ENCODE measurements at places on chromosomes 12 and 14.

DNA sequence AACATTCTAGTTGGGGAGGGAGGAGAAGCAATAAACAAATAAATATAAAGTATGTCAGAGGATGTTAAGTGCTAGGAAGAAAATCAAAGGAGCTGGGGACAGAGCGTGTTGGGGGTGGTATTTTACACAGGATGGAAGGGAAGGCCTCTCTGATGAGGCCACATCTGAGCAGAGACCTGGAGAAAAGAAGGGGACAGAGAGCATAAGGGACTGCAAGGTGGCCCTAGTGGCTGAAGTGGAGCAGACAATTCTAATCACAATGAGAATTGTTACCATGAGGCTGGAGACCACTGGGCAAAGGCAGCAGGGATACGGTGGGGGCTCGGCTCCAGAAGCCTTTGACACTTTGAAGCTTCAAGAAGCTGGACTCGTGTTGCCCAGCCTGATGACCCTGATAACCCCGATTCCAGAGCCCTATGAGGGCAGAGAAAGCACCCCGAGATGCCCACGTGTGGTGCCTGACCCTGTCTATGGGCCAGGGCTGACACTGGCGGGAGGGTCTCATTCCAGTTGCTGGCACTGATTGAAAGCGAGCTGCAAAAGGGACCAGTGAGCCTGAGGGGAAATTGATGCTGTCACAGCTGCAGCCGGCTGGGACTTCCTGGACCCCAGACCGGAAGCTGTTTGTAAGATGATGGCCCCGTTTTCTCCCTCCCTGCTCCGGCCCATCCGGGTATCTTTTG is 169.1 kb downstream of the RBM19 start:
- no peaks in the 10 kb centered on the region for H3K36me3 ChIP-seq
- no peaks in the 10 kb centered on the region for H3K27me3 ChIP-seq
- no peak for DNase-seq

GRCh38 chr12:131597333-131597732 is 113.6 kb upstream of the SFSWAP start:
- H3K27ac ChIP-seq, result no peak overlapping the region
- no peaks in the 10 kb centered on the region for H3K36me3 ChIP-seq
- no peak overlapping the region for H3K4me3 ChIP-seq
- no peak for DNase-seq

DNA sequence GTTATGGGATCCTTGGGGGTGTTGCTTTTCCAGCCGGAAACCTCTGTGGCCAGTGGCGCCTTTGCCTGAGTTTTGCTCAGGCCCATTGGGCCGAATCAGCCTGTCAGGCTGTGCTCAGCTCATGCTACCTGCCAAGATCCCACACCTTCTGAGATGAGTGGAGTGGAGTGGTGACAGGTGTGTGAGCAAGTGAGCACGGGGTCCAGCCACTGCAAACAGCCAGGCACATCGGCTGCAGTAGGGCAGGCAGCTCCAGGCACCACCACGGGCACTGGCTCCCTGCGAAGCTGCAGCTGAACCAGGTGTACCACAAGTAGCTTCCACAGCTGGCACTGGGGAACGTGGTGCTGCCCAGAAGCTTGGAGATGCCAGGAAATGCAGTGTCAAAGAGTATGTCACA is 21.1 kb upstream of the WDR89 start:
- no peak overlapping the region for H3K27ac ChIP-seq
- no peaks in the 10 kb centered on the region for H3K4me1 ChIP-seq
- H3K4me3 ChIP-seq, result no peak overlapping the region
- no peak for DNase-seq
- H3K36me3 ChIP-seq, result no peaks in the 10 kb centered on the region
- no peaks in the 10 kb centered on the region for H3K27me3 ChIP-seq

GRCh38 chr12:82942991-82943401 is 256.3 kb downstream of the TMTC2 start:
- no peaks in the 10 kb centered on the region for H3K36me3 ChIP-seq
- H3K27ac ChIP-seq, result no peak overlapping the region
- DNase-seq, result no peak

DNA sequence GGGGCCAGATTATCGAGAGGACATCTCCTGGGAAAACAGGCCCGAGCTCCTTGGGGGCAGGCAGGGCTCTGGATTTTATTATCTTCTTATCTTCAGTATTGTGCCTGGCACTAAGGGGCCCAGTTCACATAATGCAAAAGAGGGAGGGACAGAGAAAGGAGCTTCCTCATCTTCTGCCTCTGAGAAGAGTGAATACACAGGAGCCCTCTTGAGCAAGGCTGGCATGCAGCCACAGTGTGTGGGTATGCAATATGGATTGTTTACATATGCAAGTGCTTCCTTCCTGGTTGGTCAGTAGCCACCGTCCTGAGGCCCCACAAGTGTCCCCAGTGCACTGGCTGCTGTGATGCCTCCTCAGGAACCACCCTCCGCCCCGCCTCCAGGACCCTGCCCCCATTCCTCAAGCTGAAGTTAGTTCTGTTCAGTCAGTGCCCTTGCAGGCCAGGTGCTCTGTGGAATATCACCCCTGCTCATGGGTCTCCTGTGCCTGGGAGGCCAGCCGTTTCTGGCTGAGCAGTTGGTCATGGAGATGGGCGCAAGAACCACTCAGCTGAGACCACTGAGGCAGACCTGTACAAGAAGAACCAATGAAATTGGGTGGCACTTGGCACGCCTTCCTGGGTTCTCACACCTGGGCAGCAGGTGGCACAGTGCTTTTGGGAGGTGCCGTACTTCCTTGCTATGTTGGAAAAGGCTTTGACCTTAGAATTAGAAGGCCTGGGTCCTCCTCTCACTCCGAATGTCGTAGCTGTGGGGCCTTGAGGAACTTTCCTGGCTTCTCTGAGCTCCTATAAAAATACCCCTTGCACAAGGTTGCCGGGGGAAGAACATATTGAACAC is 35.1 kb upstream of the ACTN1 start:
- peaks cover 2% of the 10 kb centered on the region for H3K27me3 ChIP-seq
- no peak overlapping the region for H3K4me3 ChIP-seq
- H3K4me1 ChIP-seq, result peaks cover 8% of the 10 kb centered on the region
- H3K36me3 ChIP-seq, result no peaks in the 10 kb centered on the region

- peaks cover 2% of the 10 kb centered on the region for H3K27me3 ChIP-seq
- H3K36me3 ChIP-seq, result peaks cover 79% of the 10 kb centered on the region
- peak; percentile 86 for DNase-seq
- H3K4me1 ChIP-seq, result peaks cover 62% of the 10 kb centered on the region
Measured at GRCh38 chr12:9651265-9651729, 18.2 kb upstream of the CLEC2D start.

- DNase-seq, result no peak
- H3K4me3 ChIP-seq, result peak overlapping the region; percentile 76
- H3K36me3 ChIP-seq, result no peaks in the 10 kb centered on the region
- H3K27me3 ChIP-seq, result peaks cover 8% of the 10 kb centered on the region
- peaks cover 9% of the 10 kb centered on the region for H3K4me1 ChIP-seq
- H3K27ac ChIP-seq, result no peak overlapping the region
Measured at GRCh38 chr14:96393071-96393691, 1.3 kb downstream of the AK7 start.

DNA sequence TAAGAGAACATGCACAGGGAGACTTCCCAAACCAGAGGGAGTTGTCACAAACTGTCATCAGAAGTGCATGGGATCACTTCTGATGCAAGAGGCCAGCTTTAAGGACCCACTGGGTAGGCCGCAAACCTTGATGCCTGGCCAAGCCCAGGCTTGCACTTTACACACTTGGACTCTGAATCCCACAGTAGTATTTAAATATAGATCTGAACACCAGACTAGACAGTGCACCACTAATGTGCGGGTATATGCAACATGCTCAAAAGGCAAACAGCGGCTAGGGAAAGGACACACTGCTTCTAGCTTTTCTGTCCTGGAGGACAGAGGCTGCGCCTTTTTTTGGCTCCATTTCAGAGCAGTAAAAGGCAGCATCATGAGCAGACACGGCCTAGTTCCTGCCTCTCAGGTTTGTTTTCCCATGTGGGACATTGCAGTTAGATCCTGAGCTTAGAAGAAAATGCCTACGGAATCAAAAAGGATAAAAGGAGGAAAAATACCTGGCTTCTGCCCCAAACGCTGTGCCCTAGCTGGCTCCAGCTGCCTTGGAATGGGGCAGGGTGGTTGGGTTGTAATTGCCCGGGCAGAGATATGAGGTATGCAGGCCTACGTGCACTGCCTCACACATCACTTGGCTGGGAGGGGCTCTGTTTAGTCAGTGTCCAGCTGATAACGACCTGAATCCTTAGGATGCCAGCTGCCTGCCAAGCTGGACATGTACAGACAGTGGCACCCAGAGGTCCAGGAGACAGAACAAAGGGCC is 84.5 kb upstream of the EGLN3 start:
- no peak overlapping the region for H3K4me3 ChIP-seq
- H3K4me1 ChIP-seq, result peaks cover 22% of the 10 kb centered on the region
- no peak overlapping the region for H3K27ac ChIP-seq
- DNase-seq, result no peak

Data from activated CD8-positive, alpha-beta T cell treated with anti-CD3 and anti-CD28 coated beads, Interleukin-2, amount 10 ng/mL, durations not matched to agents 7 days and 5 days (primary cell).